ENCODE measurements at places on chromosomes 5 and 9.

DNA sequence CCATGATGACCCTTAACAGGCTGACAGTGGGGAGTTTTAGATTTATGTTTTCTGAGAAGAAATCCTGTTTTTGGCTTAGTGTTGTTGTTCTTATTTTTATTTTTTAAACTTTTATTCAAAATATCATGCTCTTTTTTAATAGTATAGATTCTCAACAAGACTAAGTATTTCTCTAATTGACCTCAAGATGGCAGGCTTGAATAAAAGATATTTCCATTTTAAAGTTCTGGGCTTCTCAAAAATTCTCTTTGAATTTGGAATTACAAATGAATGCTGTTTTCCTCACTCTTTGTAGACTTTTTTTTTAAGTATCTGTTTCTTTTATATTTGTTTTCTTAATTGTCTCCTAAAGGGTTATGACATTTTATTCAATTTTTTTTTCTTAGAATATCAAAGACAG is 50.0 kb upstream of the SH3GL2 start:
- DNase-seq: no peak

DNA sequence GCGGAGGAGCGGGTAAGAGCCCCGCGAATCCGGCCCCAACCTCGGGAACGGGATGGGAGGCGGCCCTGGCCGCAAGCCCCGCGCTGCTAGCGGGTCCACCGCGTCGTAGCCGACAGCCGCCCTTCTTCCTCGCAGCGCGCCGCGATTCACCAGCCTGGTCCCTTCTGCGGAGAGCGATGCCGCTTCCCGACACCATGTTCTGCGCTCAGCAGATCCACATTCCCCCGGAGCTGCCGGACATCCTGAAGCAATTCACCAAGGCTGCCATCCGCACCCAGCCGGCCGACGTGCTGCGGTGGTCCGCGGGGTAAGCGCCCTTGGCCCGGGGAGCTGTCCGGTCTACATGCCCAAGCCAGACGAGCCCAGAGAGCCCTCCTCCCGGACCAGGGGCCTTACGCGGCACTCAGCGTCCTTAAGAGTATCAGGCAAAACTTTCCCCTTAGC is 335 bp downstream of the ROPN1L start:
- DNase-seq: no peak

GRCh38 chr5:97923997-97924396 is 741.0 kb upstream of the RIOK2 start:
- DNase-seq: no peak

DNA sequence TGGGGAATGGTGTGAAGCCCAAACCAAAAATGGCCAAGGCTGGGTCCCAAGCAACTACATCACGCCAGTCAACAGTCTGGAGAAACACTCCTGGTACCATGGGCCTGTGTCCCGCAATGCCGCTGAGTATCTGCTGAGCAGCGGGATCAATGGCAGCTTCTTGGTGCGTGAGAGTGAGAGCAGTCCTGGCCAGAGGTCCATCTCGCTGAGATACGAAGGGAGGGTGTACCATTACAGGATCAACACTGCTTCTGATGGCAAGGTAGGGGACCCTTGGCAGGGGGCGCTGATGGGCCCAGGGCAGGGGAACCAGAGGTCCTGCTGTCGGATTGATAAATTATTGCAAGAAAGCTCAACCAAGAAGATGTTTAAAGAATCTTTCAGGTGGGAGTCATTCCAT is 19.8 kb downstream of the ABL1 start:
- no peak for DNase-seq

GRCh38 chr9:13076616-13077015 is 202.9 kb downstream of the MPDZ start:
- no peak for DNase-seq

DNA sequence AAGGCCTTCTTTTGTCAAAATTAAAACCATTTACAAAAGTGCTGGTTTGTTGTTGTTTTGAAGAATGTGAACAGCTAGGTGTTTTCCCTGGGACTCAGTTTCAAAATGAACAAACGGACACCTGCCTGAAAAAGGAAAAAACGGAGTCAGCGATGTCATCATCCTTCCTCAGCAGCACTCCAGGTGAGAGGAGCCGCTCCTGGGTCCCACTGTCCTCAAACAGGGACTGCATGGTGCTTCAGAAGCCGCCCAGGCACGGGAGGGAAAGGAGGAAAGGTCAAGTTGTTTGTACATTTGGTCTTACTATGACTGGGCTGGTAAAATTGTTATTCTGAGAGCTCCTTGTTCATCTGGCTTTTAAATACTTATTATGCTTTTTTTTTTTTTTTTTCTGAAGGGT is 69.0 kb upstream of the ZSWIM6 start:
- no peak for DNase-seq

DNA sequence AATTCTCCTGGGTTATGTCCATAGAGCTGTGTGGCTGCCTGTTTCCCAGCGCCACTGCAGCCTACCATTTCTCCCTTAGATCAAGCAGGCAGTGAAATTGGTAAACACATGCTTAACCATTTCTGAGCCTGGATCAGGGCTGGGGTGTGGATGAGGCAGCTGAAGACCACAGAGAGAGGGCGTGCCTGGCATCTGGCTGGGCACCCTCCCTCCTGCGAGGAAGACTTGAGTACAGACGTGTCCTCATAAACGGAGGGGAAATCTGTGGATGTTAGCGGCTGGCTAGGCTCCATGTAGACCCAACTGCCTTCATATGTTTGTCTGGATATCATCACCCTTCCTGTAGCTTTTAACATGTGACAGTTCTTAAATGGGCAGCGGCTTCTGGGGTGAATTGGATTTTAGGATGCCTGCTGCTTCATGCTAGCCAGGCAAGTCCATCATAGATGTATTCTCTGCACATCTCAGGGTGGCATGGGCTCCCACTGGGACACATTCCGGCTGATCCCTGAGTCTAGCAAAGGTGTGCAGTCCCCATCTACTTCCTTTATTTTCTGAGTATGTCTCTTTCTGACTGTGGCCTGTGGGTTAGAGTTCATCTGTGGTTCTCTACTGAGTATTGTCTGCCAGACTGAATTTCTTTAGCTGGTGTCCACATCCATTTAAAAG is 11.0 kb downstream of the RGS3 start:
- no peak for DNase-seq

DNA sequence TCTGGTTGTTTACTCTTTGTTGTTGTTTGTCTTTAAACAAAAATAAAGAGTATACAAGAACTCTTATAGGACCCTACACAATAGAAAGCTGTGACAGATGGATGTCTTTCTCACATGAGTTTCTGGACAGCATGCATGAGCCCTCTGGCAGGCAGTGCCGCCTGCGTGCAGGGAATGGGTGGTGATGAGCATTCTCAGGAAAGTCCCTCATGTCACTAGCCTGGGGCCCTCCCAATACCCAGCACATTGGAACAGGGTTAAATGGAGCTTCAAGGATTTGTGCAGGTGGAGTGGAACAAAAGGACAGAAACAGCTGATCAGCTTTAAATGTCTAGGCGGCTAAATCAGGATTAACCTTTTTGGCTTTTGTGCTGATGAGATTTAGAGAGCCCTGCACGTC is 181.0 kb upstream of the CD180 start:
- peak; percentile 34 for DNase-seq

GRCh38 chr9:131048820-131049219 is 39.8 kb downstream of the LAMC3 start:
- DNase-seq: no peak

DNA sequence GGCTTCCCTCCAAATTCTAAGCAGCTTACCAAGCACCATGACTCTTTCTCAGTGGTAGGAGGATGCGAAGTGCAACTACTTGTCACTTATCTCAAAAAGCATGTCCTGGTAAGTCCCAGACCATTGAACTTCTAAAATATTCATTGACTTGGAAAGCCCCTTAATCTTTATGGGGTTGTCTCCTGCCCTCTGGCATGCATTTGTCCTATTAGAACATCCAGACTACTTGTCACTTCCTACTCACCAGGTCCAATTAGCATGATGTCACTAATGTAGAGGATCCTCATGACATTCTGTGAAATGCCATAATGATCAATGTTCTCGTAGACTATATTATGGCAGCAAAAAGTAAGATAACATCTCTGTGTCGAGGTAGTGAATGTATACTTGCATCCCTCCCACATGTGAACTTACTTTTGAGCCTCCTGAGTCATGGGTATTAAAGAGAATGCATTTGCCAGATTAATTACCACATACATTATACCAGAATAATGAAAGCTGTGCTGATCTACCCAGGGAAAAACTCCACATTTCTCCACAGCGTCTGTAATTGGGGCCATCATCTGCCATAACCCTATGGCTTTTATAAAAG is 63.5 kb upstream of the RAD23B start:
- no peak for DNase-seq

GRCh38 chr5:111074244-111074643 is 2.7 kb downstream of the TSLP start:
- DNase-seq: no peak

GRCh38 chr9:98217255-98217654 is 24.8 kb upstream of the CORO2A start:
- no peak for DNase-seq

DNA sequence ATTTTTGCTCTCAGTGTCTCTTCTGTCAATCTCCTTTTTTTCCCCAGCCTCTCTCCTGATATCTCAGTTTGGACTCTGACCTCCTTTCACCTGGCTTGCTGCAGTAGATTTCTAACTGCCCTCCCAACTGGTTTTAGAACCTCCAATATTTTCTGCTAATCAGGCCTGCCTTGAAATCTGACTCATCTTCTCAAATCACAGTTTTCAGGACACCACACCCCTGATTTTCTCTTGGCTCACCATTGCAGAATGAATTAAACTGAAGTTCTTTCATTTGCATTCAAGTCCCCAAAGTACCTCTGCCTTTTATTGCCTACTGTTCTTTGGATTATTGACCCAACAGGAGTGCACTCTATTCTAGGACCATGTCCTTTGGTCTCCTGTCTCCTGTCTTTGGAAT is 310.4 kb upstream of the TRPC7 start:
- DNase-seq: no peak

- no peak for DNase-seq
Measured at GRCh38 chr5:53302529-53302928, 177.9 kb upstream of the FST start.

DNA sequence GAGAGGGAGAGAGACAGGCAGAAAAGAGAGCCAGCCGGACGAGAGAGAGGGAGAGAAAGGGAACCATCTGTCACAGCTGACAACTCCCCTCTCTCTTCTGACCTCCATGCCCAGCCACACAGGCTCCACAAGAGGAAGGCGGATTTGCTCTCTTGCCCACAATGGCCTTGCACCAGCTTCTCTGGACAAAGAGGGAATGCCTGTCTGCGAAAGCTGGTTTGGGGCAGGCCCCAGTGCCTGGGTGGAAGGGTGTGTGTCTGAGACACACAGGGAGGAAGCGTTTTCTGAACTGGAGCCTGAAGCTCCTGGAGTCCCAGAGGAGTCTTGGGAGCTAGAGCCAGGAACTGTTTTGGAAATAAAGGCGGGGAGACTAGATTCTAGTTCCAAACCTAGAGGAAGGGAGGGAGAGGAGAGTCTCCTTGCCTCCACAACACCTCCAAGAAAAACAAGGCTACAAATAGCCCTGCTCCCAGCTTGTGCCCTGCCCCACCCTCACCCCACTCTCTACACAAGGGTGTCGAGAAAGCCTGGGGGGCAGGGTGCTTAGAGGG is 12.5 kb downstream of the C1QTNF2 start:
- DNase-seq: no peak

- no peak for DNase-seq
Measured at GRCh38 chr9:107630156-107630555, 140.6 kb upstream of the KLF4 start.

GRCh38 chr9:129414993-129415941 is 205.6 kb downstream of the C9orf50 start:
- no peak for DNase-seq

GRCh38 chr5:180649297-180650039 is at the start of gene FLT4:
Gene FLT4 (minus strand): TSS chr5:180649600. CDS start chr5:180649545, 55 bp downstream.
- no peak for DNase-seq

DNA sequence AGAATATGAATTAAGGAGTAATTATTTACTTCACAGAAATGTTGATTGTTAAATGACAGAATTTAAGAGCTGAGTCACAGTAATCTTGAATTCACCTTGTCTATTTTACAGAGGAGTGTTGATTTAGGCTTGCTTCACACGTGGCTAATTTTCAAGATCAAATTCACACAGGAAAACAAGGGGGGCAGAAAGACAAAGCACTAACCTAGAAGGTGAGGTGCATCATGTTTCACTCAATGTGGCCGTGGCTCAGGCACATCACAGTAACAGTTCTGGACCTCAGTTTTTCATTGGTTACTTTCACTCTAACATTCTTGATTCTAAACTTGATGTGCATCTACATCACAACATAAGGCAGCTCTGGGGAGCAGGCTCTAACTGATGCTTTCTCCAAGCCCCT is 69.6 kb upstream of the GNAQ start:
- DNase-seq: no peak

GRCh38 chr5:15446552-15446951 is 53.4 kb upstream of the FBXL7 start:
- no peak for DNase-seq

DNA sequence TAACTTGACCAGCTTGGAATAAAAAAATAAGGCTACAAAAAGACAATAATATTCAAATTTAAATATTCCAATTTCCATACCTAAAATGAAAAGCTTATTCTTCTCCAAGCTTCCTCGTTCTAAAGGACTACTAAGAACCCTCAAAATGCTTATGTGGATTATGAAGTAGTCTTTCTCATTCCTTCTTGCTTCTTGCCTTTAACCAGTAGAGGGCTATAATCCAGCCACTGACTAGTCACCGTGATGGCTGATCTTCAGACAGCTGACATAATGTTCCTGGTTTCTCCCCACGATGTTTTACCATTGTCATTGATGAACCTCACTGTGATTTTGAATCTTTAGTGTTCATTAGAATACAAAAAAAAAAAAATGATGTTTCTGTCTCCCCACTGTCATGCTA is 515.3 kb downstream of the TLE1 start:
- DNase-seq: no peak

DNA sequence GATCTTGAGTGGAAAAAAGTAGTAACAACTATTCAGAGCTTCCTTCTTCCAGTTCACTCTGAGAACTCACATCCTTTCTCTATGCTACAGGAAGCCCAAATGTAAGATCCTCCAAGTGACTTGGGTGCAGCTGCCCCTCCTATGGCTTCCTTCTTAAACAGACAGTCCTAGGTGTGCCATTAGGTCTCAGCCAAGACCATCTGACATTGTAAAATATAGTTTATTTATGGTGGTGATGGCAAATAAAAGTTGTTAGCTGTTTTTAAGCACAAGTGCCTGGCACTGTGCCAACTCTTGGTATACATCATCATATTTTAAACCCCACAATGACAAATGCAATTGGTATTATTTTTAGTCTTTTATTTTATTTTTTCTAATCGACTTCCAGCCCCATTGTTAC is 58.1 kb downstream of the TMEM252 start:
- DNase-seq: no peak

GRCh38 chr9:82021198-82021597 is 32.6 kb downstream of the SPATA31D1 start:
- no peak for DNase-seq
